ENCODE measurements at places on chromosomes 2 and 18.

DNA sequence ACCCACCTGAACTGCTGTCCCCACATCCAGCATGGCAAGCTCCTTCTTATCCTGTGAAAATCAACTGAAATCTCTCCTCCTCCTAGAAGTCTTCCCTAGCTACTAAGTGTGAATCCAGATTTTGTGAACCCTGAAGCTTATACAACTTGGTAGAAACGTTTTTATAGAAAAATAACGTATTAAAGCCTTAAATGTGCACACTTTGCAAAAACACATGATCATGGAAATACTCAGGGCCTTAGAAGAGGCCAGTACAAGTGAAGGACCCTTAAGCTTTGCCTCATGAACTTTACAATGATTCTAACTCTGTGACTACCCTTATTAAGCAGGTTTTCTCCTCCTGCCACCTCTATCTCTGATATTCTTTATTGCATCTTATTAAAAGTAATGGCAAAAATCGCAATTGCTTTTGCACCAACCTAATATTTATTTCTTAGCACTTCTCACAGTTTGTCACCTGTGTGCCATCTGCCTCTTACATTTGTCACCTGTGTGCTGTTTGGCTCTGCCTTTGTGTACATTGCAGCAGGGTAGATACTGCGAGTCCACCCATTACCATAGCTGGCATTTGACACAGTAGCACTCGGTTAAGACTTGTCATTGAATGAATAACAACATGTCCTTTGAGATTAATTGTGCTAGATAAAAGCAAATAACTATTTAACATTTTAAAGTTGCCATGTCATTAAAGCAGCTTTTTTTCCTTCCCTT lies 42.2 kb downstream of the FRZB start:
- DNase-seq: no peak

- DNase-seq: no peak
These were observed 102.7 kb upstream of the TAF1B start for GRCh38 chr2:9740382-9741073.

- no peak for DNase-seq
These were observed 242.5 kb downstream of the RPIA start for GRCh38 chr2:88933980-88934379.

GRCh38 chr18:69659142-69659651 lies 258.5 kb downstream of the DOK6 start:
- DNase-seq: no peak

DNA sequence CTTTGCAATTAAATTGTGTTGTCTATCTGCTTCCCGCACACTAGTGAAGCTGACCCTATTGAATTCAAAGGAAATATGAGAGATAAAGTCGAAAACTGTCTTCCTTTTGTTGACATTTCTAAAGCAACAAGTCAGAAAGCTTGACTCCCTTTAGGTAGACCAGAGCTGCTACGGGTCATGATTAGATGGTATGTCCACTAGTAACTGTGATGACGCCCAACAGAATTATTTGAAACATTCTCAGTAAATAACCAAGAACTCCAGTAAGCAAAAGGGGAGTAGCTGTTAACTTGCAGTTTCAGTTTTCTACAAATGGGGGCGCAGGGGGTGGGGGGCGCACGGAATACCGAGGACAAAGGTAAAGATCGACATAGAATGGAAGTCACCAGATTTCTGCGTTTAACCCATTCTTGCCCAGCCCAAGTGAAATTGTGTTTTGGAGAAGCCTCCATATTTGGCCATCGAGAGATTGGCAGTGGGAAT lies 56.4 kb downstream of the CRIM1 start:
- DNase-seq: no peak

DNA sequence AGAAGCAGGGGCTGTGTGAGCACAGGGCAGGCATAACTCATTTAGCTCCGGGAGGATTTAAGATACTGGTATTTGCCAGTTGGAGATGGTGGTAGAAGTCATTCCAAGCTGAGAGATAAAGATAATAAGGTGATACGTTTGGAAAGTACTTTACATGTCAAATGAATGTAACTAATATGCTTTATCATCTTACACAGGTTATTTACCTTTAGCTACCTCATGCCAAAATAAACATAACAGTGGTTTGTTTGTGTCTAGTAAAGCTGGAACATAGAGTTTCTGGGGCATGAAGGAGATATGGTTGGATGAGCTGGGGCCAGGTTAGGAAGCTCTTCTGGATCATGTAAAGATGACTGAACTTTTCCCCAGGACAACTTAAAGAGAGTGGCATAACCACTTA lies 126.9 kb upstream of the PIK3C3 start:
- no peak for DNase-seq

GRCh38 chr2:235325151-235325550 lies 168.7 kb upstream of the AGAP1 start:
- DNase-seq: no peak

- no peak for DNase-seq
These were observed 215.5 kb downstream of the TFCP2L1 start for GRCh38 chr2:121069434-121069969.

DNA sequence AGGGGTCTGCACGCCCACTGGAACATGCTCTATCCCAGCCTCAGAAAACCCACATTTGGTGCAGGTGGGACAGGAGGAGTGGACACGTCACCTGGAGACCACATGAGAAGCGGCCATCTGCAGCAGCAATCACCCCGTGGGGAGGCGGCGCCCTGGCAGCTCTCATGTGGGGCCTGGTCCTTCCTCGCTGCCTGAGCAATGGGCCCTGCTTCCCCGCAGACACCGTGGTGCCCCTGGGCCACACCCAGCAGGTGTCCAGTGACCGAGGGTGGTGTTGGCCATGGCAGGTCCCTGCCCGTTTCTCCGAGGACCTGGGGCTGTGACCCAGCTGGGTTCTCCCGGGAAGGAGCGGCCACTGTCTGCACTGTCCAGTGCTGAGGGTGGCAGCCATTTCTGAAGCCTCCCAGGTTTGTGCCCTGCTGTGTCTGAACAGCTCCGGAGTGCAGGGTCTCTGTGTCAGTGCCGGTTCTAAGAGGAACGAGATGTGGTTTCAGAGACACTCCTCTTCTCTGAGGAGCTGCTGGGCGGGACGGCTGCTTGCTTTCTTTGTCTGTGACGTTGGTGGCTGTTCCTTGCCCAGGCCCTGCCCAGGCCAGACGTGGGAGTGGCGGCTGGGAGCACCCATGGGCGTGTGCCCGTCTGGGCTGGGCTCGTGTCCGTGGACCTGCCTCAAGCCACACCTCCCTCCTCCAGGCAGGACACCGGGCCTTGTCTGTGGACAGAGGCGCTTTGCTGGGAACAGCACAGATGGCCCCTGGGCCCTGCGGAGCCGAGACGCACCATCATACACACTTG lies 44.8 kb downstream of the NFATC1 start:
- no peak for DNase-seq

DNA sequence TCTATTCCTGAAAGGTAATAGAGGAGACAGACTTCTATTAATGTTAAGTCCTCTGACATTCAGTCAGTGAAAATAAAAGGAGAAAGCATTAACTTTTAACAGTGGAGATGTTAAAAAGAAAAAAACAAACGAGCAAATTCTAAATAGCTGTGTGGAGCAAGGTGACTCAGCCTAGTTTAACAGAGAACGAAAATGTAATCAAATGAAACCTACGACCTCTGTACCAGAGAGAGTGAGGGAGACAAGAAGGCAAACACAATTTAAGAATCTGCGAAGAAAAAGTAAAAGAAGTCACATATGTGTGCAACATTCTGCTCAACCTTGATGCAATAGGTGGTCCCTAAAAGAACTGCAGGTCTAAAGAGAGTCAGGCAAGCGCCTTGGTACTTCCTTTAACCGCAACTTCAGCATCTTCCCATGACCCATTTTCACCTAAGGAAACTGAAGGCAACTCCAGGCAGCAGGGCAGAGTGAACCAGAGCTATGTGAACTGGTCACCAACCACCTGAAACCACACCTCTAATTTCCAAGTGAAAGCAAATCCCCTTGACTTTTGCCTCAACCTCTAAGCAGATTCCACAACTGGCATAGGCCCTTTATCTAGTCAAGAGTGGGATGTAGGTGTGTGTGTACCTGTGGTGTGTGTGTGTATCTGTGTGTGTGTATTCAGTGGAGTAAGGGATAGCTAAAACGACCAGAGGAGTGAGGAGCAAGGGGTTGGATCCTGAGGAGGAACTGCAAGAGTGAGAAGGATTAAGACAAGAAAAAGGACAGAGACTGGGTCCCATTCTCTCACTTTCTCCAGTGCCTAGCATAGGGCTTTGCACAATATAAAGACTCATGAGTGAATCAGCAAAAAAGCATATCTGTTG lies 43.0 kb downstream of the FIGN start:
- DNase-seq: no peak

DNA sequence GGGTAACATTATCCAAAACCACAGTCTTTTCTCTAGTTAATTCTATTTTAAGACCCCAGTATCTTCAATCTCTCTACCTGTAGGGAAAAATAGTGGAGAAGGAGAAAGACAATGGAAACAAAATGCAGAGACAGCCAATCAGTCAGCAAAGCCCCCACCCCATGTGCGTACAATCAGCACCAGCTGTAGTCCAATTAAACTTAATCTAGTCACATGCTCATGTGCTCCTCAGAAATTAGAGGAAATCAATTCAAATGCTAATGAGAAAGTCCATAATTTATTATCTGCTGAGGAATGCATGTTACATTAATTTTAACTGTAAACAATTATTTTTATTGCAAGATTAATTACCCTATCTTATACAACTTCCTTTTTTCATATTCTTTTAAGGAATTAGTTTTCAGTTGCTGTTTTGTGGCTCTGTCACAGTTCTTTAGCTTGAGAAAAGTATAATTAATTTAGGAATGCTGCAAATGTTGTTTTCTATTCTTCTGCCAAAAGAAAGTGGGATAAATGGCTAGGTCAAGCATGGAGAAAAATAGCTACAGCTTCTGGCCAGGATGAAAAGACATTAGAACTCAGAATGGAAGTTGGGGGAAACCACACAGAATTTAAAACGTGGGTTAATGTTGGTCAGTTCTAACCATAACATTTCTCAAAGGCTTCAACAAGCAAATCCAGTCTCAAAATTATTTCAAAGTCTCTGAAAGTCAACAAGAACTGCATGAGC lies 232.4 kb upstream of the HNRNPA3 start:
- DNase-seq: no peak

DNA sequence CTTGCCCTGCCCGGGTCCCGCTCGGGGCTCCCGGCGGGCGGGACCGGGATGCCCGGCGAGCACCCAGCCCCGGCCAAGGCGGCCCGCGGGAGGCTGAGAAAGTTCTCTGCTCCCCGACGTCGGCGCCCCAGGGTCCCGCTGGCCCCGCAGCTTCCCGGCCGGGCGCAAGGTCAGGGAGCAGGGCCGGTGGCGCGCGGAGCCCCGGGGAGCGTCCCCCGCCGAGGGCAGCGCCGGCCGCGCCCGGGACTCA lies 331 bp downstream of the SERPINE2 start:
- no peak for DNase-seq

- no peak for DNase-seq
These were observed 484 bp downstream of the ABCB6 start for GRCh38 chr2:219218217-219218731.

GRCh38 chr2:217466805-217467204 lies 536.0 kb downstream of the TNS1 start:
- DNase-seq: no peak
